LHCN-M2 (cell line): ENCODE measurements at places on chromosomes 13 and 19. TPM values are rescaled to one million over a fixed set of nuclear protein-coding genes. Genes with fewer than 3 reads are reported as not detected.

Gene BAX
- 170 and 176 TPM in 2 replicates for total RNA-seq

Gene ZNF30
- total RNA-seq: 2.3 and 4.0 TPM in 2 replicates

Gene SIGLEC5
- total RNA-seq: not detected in 2 replicates

Gene VSTM2B
- not detected in 2 replicates for total RNA-seq

Gene TRIP10
- total RNA-seq: 45.6 and 49.1 TPM in 2 replicates

DNA sequence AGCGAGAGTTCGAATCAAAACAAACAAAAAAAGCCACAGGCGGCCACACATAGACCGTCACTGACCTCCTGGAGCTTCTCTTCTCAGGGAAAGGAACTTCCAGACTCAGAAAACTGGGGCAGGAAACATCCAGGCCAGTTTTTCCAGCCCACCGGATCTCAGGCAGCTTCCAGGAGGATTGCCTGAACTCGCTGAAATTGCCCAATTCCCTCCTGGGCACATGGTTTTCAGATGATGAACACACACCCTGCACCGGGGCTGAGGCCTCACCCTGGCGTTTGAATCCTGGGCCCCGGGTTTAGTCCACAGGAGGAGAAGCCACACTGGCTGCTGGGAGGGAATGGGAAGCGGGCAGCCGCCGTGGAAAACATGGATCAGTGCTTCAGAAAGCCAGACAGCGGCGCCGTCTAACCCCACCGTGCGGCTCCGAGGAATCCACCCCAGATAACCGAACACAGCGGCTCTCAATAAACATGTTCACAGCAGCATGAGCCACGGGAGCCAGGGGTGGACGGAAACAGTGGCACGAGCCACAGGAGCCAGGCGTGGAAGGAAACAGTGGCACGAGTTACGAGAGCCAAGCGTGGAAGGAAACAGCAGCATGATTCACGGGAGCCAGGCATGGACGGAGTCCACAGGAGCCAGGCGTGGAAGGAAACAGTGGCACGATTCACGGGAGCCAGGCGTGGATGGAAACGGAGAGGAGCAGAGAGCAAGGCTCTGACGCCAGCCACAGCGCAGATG is 18.2 kb upstream of the PTBP1 start:
- DNase-seq: peak; percentile 92

GRCh38 chr13:20901668-20902437 is 693 bp downstream of the XPO4 start:
- peak; percentile 44 for DNase-seq

- peak; percentile 21 for DNase-seq
These were observed 110.9 kb downstream of the SACS start for GRCh38 chr13:23322353-23323336.

GRCh38 chr19:3518659-3519058 is 12.5 kb downstream of the FZR1 start:
- no peak for DNase-seq

DNA sequence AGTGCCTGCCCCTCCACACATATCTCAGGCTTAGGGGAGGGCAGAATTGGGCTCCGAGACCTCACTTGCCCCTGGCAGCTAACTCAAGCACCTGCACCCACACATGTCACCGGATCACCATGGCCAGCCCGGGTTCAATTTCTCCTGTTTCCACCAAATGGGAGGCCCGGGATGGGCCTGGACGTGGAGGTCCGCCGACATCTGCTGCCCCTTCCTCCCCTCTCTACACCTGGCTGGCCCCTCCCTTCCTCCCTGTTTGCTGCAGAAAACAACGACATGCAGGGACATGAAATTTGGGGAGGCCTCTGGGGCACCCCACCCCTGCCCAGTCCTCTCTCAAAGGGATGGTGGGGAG is 1.3 kb downstream of the PRKD2 start:
- DNase-seq: no peak

GRCh38 chr13:46751811-46752635 is 44.9 kb downstream of the ESD start:
- peak; percentile 32 for DNase-seq

DNA sequence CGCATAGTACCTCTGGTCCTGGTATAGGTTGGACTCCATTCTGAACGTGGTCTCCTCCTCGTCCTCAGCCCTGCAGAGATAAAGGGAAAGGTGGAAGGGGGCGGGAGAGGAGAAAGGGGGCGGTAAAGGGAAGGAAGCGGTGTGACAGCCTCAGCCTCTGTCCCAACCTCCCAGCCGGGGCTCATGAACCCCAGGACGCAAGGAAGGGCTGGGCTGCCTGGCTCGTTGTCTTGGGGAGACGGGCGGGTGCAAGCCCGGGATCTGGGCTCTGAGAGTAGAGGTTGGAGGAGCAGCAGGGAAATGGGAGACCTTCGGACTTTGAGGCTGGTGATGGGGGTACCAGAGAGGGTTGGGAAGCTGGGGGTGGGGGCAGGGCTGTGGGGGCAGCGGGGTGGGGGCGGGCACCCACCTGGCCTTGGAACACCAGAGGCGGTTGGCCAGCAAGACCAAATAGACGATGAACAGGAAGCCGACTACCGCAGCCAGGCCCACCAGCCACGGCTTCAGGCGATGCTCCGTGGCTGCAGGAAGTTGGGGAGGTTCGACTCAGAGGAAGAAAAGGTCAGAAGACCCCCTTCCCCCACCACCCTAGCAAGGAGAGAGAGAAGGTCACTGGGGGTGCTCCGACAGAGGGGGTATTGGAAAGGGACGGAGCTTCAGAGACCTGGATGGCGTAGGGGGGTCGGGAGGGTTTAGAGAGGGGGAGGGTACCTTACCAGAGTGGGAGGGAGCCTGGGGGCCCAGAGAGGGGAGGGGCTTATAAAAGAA is 1.7 kb downstream of the SMIM24 start:
- DNase-seq: no peak

DNA sequence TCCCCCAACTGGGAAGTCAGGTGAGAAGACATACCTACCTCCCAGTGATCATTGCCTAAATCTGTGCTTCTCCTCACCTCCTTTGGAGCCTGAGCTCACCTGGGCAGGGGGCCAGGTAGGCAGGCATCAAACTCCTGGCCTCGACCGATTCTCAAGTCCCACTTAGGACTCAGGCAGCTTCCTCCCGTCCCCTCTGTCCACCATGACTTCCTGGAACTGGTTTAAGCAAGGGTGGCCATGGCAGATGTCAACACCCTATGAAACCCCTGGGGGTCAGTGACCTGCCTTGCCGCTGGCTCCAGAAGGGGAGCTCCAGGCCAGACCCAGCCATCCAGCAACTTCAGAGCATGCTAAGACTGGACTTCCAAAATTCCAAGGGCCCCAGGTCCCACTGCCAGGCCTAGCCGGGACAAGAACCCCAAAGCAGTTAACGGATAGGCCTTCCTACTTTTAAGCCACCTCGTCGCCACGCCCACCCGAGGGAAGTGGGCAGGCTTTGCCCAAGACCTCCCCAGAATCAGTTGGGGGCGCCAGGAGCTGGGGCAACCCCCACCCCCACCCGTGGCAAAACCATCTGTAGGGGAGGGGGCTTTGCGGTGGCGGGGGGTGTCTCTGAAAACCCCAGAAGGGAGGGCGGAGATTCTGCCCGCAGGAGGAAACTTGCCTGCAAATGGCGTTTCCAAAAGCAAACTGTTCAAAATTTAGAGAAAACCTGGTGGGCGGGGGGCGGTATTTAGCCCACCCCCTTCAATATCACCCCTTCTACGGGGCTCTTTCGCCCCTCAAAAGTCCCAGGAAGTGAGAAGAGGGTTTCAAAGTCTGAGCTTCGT is 657 bp downstream of the PLIN3 start:
- peak; percentile 58 for DNase-seq

GRCh38 chr19:5309438-5310204 is 31.0 kb downstream of the PTPRS start:
- no peak for DNase-seq

DNA sequence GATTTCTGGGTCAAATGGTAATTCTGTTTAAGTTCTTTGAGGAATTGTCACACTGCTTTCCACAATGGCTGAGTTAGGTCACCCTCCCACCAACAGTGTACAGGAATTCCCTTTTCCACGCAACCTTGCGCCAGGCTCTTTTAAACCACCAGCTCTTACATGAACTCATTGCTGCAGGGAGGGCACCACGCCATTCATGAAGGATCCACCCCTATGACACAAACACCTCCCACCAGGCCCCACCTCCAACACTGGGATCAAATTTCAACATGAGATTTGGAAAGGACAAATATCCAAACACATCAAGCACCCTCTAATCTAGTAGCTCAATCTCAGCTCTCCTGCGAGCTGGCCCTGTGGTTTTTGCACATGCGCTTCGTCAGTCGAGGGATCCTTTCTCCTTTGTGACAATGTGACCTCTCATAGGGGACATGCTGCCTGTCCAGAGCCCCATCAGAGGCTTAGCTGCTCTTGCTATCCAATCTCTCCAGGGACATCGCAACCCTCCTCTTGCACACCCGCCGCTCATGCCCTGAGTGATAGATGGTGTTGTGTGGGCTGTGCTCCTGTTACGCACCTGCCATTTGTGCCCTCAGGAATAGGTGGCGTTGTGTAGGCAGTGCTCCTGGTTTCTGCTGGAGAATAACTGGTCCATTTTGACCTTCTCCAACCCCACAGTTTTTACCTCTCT is 328.0 kb downstream of the UQCRFS1 start:
- no peak for DNase-seq

- peak; percentile 35 for DNase-seq
These were observed 301.6 kb downstream of the SLITRK6 start for GRCh38 chr13:85497652-85498051.

DNA sequence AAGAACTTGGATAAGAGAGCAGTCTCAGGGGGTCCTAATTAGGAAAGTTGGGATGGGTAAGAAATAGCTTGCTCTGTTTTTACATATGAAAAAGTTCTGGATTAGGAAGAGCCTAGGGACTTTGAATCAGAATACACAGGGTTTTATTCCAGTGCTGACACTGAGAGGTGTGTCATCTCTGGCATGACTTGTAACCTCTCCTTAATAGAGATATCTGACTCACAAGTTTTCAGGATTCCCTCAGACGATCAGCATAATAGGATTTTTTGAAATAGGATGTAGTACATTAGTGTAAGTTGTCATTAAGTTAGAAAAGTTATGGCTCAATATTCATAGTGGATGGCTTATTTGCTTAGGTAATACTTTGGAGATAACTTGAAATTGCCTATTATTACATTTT is 555.2 kb upstream of the MIR17HG start:
- DNase-seq: peak; percentile 20

DNA sequence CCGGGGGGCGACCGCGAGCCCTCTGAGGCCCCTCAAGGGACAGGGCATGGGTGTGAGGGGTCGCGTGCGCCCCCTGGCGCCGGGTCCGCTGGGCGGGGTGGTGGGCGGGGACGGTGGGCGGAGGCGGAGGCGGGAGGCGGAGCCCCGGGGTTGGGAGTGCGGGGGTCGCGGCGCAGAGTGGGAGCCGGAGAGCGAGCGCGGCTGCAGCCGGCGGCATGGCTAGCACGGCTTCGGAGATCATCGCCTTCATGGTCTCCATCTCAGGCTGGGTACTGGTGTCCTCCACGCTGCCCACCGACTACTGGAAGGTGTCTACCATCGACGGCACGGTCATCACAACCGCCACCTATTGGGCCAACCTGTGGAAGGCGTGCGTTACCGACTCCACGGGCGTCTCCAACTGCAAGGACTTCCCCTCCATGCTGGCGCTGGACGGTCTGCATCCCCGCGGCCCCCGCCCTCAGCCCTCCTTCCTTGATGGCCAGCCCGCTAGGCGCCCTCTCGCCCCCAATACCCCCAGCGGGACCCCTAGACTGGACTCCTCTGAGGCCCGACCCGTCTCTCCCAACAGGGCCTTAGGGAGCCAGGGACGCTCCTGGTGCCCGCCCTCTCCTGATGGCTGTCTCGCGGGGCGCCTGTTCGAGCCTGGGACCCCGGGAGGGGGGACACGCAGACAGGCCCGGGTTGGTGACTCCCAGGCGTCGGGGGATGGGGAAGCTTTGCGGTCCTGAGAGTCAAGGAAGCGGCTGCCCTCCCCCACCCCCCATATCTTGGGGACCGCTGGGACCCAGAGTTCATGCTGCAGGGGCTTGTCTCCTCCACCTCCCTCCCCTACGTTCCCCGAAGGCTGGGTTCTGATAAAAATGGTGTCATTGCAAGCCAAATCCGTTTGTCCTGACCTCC is at the start of gene CLDN10:
Gene CLDN10 (plus strand): TSS at position 182 of the 903 bp plus-strand sequence. CDS start 34 bp downstream, at position 216.
- no peak for DNase-seq

DNA sequence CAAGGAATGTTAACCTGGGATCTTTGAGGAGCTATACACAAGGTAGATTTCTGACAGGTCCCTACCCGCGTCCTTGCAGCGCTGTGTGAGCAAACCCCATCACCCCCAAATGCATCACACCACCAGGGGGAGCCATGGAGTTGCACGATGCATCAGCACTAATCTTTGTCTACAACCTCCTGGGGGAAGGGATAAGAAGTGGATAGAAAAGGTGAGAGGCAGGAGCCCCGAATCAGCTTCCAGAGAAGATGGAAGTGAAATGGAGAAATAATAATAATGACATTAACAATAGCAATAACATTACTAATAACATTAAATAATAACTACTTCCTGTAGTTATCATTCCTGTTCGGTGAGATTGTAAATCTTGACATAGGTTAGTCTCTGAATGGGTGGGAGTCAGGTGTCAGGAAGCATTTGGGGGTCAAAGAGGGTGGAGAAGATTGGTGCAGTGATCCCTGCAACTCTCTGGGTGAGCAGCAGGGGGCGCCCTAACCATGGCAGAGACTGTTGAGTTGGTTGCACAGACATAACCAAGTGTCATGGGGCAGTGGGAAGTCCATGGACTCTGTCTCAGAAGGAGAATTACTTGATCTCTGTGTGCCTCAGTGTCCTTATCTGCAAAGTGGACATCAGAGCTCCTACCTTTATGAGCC is 16.5 kb downstream of the SIGLEC7 start:
- peak; percentile 24 for DNase-seq

DNA sequence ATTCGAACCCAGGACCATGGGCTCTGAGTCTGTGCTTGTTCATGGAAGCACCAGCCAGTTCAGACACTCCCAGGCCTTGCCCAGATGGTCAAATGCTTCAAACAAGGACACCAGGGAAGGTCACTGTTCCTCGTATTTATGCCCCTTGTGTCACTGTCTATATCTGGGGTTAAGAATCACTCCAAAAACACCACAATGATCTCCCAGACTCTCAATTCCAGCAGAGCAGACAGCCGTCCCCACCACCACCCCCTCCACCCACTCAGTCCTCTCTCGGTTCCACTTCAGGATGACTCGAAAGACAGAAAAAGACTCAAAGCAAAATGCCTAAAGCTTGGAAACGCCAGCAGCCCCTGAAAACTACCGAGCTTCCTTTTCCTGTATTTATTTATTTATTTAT is 79.0 kb downstream of the INSR start:
- no peak for DNase-seq

DNA sequence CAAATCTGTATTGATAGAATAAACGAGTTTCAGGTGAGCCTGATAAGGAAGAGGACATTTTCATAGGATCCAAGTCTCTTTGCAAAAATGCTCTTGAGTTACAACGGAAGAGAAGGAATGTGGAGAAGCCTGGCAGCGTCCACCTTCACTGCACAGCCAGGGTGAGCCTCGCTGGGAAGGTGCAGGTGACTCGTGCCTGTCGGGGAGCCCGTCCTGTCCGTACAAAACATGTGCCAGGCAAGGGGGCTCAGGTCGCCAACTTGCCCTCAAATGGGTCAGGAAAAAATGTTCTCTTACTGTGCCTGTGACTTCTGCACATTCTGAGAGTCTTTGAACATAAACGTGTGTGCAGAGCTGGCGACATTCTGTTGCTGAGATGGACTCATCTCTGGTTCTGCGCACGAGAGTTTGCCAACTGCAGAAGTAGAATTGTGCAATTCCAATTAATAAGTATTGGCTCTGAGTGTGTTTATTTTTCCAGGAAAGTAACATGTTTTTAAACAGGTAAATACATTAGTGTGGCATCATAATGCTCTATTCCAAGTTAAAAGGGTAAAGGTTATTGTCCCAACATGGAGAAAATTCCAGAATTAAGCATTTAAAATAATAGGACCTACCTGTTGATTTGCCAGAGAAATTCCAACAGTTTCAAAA is 28.6 kb downstream of the NAXD start:
- no peak for DNase-seq
